ENCODE measurements at places on chromosomes 16 and 17.

- DNase-seq, result no peak
Observed at GRCh38 chr16:5393070-5393469, 295.5 kb upstream of the EEF2KMT start.

- DNase-seq, result no peak
Observed at GRCh38 chr16:88376835-88377726, 5.7 kb upstream of the ZNF469 start.

GRCh38 chr17:15171167-15172047 lies 93.7 kb downstream of the PMP22 start:
- DNase-seq, result no peak

GRCh38 chr17:488993-489757 lies 136.6 kb upstream of the RPH3AL start:
- DNase-seq, result no peak

DNA sequence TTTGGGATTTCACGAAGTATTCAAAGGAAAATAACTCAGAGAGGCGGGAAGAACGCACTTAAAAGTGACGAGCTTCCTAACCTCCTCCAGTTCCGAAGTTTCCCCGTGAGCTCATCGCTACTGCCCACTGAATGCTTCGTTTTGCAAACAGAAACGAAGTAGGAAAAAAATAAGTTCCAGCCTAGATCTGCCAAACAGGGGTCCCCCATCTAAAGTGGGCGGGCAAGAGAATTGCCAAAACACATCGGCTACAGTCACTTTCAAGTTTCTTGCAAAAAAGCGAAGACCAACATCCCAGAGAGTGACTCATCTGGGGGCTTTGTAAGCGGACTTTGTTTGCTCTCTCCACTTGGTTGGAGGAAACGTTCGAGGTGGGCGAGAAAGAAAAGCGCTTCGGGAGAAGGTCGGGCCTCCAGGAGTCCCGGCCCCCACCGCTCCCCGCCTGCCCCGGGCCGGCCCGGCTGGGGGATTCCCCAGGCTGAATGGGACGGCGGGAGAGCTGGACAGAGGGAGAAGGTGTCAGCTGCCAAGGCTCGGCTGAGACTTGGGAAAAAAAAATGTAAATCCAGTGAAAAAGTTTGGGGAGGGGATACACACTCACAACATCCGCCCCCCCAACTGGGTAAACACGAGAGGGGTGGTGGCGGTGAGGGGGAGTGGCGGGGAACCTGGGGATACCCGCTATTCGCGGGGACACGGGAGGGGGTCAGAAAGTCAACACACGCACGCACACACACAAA lies 1.0 kb downstream of the VEZF1 start:
- no peak for DNase-seq

- no peak for DNase-seq
Observed at GRCh38 chr16:58046054-58046881, 20.7 kb downstream of the MMP15 start.

GRCh38 chr16:49366669-49367068 lies 6.9 kb upstream of the C16orf78 start:
- DNase-seq, result peak; percentile 63

- no peak for DNase-seq
Observed at GRCh38 chr16:987906-988305, 6.3 kb downstream of the SOX8 start.

DNA sequence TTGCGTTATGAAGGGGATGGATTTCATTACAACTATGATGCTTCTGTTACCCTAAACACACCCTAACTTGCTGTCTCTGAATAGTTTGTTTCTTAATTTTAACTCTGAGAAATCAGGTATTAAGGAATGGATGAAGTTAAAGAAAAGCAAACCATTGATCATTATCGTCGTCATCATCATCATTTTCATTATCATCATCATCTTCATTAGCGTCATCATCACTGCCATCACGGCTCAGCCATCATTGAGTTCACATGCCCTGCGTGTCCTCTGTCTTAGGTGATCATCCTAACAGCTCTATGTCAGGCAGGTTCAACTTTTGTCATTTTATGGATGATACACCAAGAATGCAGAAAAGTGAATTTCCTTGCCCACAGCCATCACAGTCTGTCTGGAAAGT lies 477.5 kb upstream of the EEF2KMT start:
- DNase-seq, result no peak

DNA sequence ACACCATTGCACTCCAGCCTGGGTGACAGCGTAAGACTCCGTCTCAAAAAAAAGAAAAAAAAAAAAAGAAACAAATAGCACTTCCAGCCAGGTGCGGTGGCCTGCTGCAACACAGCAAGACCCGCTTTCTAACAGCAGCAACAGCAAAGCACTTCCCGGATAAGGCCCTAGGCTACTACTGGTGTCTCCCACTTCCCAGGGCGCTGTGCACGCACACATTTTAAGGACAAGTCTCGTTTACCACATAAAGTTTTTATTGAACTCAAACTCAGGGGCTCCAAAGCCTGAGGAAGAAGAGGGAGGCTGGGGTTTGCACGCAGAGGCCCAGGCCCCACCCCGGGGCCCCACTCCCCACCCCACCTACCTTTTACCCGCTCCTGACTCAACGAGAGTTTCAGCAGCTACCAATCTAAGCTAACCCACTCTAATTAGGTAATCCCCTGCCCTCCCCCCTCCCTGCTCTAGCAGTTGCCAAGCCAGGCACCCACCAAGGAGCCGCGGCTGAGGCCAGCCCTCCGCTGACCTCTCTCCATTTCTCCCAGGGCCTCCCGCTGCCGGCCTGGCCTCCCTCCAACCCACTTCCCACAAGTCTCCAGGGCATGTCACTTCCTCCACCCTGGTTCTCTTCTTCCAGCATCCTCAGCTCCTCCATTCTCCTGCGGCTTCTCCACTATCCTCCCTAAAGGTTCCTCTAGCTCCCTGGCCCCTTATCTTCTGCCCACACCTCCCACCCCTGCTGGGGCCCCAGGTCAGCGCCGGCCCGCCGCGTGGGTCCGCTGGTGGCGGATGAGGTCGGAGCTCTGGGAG lies 2.4 kb downstream of the ZNF768 start:
- DNase-seq, result no peak

GRCh38 chr16:82882226-82882625 lies 255.5 kb downstream of the CDH13 start:
- DNase-seq, result no peak

DNA sequence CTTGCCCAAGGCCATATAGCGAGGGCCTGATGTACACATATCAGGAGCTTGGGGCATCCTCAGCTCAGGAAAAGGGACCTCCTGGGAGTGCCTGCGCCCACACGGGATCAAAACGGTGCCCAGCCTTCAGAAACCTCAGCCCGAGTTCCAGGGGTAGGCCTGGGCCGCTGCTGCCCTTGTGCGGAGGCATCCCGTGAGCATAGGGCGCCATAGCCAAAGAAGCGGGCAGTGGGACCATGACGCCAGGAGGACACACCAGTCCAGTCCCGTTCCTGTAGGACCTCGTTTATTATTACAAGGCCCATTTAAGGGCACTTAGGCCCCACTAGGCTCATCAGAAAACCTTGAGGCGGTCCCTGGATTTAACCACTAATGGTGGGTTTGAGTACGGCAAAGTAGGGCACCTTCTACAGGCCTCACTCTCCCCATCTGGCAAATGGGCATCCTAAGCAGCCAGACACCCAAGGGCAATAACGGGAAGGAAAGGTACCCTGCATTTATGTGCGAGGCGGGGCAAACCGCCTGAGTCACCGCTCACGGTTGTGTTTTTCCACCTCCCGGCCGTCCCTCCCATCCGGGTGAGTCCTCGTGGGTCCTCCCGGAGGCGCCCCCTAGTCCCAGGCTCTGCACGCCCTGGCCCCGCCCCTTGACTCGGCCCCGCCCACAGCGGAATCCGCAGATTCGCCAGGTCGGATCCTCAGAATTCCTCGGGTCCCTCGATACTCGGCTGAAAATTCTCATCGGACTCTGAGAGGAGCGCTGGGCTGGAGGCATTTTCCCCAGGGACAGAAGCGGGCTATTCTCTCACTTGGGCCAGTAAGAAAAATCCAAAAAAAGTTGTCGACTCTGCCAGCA lies 726 bp upstream of the SETD1A start:
- peak; percentile 28 for DNase-seq

GRCh38 chr17:34082404-34082803 lies 172.7 kb upstream of the CCL2 start:
- DNase-seq, result no peak

- DNase-seq, result no peak
Observed at GRCh38 chr16:9820476-9821246, 361.6 kb downstream of the GRIN2A start.

DNA sequence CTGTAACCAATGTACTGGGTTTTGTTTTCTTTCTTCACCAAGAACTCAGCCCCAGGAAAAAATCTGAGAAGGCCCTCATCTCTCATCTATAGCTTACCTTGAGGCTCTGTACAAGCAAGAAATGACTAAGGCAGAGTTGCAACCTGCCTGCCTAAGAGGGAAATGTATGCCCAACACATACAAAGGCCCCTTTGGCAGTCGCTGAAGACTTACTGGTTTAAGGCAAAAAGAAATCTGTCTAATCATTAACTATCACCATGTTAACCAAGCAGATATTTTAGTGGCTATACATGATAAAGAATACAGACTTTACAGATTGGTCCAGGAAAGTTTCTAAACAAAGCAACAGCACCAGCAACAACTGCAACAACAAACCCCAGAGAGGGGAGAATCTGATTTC lies 14.2 kb downstream of the ZNF624 start:
- no peak for DNase-seq

- DNase-seq, result no peak
Observed at GRCh38 chr16:64440421-64440831, 681.4 kb downstream of the CDH11 start.

DNA sequence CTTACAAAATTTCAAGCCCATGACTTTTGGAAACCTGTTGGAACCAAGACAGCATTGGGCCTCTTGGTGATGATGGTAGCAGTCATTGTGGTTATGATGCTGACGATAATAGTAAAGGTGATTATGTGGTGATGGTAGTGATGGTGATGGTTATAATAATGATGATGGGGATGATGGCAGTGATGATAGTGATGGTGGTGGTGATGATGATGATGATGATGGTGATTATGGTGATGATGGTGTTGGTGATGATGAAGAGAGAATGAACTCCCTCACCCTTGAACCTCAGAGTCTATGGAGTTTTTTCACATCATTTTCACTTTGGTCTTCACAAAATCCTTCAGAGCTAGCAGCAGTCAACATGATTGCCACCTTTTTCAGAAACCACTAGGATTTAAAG lies 105.3 kb upstream of the ASIC2 start:
- DNase-seq, result no peak

DNA sequence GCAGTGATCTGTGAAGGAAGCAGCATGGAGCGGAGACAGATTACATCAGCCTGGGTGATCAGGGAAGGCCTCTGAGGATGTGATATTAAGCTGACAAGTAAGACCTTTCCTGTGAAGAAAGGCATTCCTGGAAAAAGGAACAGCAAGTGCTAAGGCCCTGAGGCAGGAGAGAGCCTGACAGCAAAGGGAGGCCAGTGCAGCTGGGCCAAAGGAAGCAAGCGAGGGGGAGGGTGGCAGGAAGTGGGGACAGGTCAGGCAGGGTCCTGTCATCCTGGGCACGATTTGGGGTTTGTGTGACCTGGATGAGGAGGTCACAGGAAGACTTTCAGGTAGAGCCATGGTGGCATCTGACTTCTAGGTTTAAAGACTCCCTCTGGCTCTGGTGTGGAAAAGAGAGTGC lies 12.3 kb downstream of the CPNE2 start:
- no peak for DNase-seq

- no peak for DNase-seq
Observed at GRCh38 chr16:60651346-60651745, 1384.9 kb downstream of the CDH8 start.

DNA sequence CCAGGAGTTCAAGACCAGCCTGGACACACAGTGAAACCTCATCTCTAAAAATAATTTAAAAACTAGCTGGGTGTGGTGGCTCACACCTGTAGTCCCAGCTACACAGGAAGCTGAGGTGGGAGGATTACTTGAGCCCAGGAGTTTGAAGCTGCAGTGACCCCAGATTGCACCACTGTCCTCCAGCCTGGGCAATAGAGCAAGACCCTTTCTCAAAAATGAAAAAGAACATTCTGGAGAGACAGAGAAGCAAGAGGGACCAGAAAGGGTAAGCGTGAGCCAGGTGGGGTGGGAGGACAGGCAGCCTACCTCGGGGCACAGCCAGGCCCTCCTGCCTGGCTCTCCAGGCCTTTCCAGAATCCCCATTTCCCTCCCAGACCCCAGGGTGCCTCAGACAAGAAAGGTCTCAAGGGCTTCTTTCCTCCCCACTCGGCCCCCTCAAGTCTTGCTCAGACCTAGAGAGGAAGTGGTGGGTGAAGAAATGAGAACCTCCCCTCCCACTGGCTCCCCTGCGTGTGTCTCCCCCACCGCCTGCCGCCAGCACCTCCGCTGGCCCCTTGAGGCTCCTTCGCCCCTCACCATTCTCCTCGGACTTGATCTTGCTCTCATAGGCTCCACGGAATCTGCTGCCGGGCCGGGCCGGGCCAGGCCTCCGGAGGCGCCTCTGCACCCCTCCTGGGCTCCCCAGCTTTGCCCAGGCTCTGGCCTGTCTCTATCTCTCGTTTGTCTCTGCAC lies 503 bp downstream of the C16orf54 start:
- DNase-seq, result no peak

- DNase-seq, result no peak
Observed at GRCh38 chr17:45828582-45829133, 16.0 kb upstream of the SPPL2C start.

DNA sequence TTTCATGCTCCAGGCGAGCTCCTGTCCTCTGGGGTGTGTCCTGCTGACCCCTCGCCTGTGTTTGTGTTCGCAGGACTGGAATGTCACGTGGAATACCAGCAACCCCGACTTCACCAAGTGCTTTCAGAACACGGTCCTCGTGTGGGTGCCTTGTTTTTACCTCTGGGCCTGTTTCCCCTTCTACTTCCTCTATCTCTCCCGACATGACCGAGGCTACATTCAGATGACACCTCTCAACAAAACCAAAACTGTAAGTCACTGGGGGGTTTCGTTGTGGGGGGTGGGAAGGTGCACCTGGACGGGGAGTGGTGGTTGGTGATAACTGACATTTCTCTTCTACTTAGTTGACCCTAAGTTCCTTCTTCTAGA lies 58.3 kb downstream of the ABCC1 start:
- no peak for DNase-seq

GRCh38 chr16:20952139-20952920 lies 51.8 kb downstream of the LYRM1 start:
- DNase-seq, result no peak
